Sciatic nerve (tissue), 2 donors: ENCODE measurements at places on chromosomes 6 and 20.

- DNase-seq, result no peak
These were observed 295.5 kb downstream of the PLCB1 start for GRCh38 chr20:8427419-8428040.

- DNase-seq, result no peak
These were observed 223.7 kb downstream of the ARHGAP18 start for GRCh38 chr6:129486327-129486726.

- DNase-seq, result no peak
These were observed 31.8 kb upstream of the DSE start for GRCh38 chr6:116338943-116339342.

- DNase-seq, result no peak
These were observed 3.3 kb upstream of the BIRC7 start for GRCh38 chr20:63232235-63233060.

DNA sequence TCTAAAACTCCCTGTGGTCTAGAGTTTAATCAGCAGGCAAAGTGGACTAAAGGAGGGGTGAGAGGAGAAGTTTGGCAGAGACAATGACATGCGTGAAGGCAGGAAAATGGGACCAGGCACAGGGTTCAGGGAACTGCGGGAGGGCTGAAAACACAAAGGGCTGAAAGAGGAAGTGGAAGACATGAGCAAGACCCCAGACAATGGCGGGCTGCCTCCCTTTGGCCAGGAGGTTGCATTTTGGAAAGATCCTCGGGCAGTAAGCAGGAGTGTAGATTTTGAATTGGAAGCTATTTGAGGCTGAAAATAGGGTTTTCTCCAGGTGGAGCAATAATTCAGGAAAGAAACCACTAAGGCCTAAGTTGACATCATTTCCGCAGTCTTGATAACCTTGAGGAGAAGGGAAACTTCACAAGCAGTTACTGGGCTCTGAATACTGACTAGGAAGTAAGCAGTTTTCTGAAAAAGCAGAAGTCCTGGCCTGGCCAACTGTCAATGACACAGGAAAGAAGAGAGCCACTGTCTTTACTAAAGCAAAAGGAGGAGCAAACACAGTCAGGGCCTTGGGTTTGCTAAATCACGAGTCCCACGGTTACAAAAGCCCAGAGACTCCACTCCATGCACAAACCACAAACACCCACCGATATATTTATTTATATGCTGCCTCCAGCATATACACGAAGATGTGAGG lies 3.4 kb downstream of the LY86 start:
- no peak for DNase-seq

DNA sequence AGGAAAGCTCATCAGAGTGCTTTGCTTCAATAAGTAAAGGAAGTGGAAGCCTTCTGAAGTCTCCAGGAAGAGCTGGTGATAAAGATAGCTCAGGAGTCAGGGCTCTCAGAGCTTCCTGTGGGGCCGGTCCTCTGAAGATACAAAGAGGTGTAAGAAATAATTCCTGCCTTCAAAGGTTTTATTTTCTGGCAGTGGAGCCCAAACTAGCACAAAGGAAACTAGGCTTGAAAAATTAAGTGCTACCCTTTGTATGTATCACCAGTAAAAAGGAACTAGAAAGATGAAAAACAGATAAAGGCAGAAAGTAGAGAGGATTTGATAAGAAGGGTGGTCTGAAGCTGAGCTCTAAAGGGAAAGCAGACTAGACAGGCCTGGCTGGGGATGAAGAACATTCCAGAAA lies 204.1 kb upstream of the SASH1 start:
- no peak for DNase-seq

- DNase-seq, result no peak
These were observed 5.4 kb upstream of the GJA10 start for GRCh38 chr6:89888871-89889270.
